CD14-positive monocyte (primary cell): ENCODE measurements at places on chromosomes 4 and X.

DNA sequence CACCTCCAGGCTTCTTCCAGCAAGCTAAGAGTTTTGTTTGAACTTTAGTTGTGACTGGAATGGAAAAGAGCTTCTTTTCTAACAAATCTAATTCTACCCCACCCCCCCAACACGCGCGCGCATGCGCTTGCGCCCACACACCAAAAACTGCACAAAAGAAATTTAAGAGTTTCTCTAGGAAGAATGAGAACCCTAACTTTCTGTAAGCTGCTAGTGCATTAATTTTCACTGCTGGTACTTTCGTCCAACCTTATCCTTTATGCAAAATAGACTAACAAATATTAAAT lies 9.0 kb upstream of the INTU start:
- peak overlapping the region; percentile 61 for H3K4me3 ChIP-seq
- H3K27ac ChIP-seq: no peak overlapping the region
- H3K4me1 ChIP-seq: peaks cover 16% of the 10 kb centered on the region
- H3K27me3 ChIP-seq: peaks cover 77% of the 10 kb centered on the region
- no peaks in the 10 kb centered on the region for H3K36me3 ChIP-seq

- no peaks in the 10 kb centered on the region for H3K27me3 ChIP-seq
- no peaks in the 10 kb centered on the region for H3K36me3 ChIP-seq
- H3K4me1 ChIP-seq: no peaks in the 10 kb centered on the region
- H3K4me3 ChIP-seq: no peak overlapping the region
- no peak overlapping the region for H3K27ac ChIP-seq
These were observed 131.4 kb upstream of the ADGRL3 start for GRCh38 chr4:61068745-61069144.

- DNase-seq: no peak
- no peaks in the 10 kb centered on the region for H3K4me1 ChIP-seq
- H3K4me3 ChIP-seq: no peak overlapping the region
- H3K27me3 ChIP-seq: no peaks in the 10 kb centered on the region
- H3K36me3 ChIP-seq: no peaks in the 10 kb centered on the region
- H3K27ac ChIP-seq: no peak overlapping the region
These were observed 63.1 kb downstream of the COX18 start for GRCh38 chr4:73006286-73006990.

DNA sequence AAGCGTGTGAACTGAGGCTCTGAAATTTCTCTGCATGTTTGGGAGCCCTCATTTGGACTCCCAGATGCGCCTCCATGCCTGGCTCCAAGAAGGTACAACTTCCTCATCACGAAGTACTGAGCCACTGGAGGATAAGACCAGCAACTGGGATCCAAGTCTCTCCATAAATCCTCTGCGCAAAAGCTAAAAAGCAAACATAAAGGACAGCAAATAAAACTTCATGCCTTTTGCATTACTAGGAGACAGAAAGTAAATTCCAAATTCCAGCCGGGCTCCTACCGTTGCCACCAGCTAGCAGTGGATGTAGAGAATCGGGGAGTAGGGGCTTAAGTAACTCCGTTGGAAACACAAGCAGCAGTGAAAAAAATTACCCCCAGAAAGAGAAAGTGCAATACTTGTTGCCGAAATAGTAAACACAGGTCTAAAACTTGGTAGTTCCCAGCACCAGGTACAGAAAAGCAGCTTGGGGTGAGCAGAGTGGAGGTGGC lies 477.1 kb upstream of the TENM3 start:
- no peak overlapping the region for H3K4me3 ChIP-seq
- no peaks in the 10 kb centered on the region for H3K36me3 ChIP-seq
- no peaks in the 10 kb centered on the region for H3K27me3 ChIP-seq
- DNase-seq: no peak
- no peak overlapping the region for H3K27ac ChIP-seq
- no peaks in the 10 kb centered on the region for H3K4me1 ChIP-seq

DNA sequence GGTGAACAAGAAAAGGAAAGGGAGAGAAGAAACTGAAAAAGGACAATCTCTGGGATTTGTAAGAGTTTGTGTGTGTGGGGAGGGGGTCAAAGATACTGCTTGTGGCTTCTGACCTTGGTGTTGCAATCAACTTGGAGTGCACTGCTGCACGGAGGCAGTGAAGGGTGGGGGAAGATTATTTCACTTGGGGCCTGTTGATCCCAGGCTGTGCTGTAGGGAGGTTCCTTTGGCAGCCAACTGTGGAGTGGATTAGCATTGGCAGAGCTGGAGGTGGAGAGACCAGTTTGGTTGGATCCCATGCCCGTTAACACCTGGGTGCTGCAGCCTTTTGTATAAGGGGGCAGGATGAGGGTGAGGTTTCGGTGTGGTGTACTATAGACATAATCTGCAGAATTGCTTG lies 38.2 kb downstream of the AFF1 start:
- H3K36me3 ChIP-seq: no peaks in the 10 kb centered on the region
- H3K4me1 ChIP-seq: peaks cover 42% of the 10 kb centered on the region
- H3K4me3 ChIP-seq: no peak overlapping the region
- no peak for DNase-seq

- DNase-seq: no peak
- no peaks in the 10 kb centered on the region for H3K27me3 ChIP-seq
- H3K4me3 ChIP-seq: no peak overlapping the region
These were observed 517.5 kb upstream of the GRIA3 start for GRCh38 chrX:122666601-122667000.

DNA sequence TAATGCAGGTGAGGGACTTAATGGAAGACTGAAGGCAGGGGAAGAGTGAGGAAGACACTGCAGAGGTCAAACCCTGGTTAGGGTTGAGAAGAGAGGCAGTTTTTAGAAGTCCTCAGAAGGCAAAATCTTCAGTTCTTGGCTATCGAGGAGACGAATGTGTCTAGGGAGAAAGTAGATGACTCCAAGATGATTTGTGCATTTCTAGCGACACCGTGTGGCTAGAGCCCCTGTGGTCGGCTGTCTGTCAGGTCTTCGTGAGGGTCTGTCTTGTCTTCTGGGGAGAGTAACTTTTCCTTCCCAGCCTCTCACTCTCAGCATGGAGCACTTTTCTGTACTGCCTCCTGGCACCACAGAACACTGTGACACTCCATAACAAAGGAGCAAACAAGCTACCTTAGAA lies 458.1 kb downstream of the STIM2 start:
- H3K27me3 ChIP-seq: no peaks in the 10 kb centered on the region
- peak overlapping the region; percentile 33 for H3K4me3 ChIP-seq
- H3K27ac ChIP-seq: no peak overlapping the region
- no peaks in the 10 kb centered on the region for H3K36me3 ChIP-seq
- H3K4me1 ChIP-seq: peaks cover 5% of the 10 kb centered on the region
- peak; percentile 7 for DNase-seq

- H3K27ac ChIP-seq: no peak overlapping the region
- H3K4me3 ChIP-seq: no peak overlapping the region
- H3K36me3 ChIP-seq: no peaks in the 10 kb centered on the region
- H3K4me1 ChIP-seq: no peaks in the 10 kb centered on the region
- H3K27me3 ChIP-seq: no peaks in the 10 kb centered on the region
These were observed 63.4 kb downstream of the HTRA3 start for GRCh38 chr4:8332891-8333331.

DNA sequence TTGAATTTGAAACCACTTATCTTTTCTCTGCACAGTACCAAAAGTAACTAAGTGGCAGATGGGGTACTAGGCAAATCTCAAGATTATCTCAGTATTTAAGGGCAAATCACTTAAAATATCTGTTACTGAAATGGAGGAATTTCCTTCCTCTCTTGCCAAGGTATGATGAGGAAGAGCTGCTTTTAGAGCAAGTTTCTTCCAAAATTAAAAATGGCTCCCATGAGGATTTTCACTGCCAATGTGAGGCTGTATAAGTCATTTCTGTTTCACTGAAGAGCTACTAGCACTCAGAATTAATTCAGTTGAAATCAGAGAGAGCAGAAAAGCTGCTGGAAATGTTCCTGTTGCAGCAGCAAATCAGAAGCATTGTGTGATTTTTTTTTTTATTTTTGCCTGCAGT lies 43.4 kb downstream of the GABRB1 start:
- H3K27me3 ChIP-seq: no peaks in the 10 kb centered on the region
- H3K4me3 ChIP-seq: no peak overlapping the region
- no peaks in the 10 kb centered on the region for H3K36me3 ChIP-seq
- no peak for DNase-seq
- H3K27ac ChIP-seq: no peak overlapping the region
- H3K4me1 ChIP-seq: no peaks in the 10 kb centered on the region

- DNase-seq: no peak
- H3K4me3 ChIP-seq: no peak overlapping the region
- H3K27ac ChIP-seq: no peak overlapping the region
- H3K4me1 ChIP-seq: no peaks in the 10 kb centered on the region
- H3K36me3 ChIP-seq: no peaks in the 10 kb centered on the region
- H3K27me3 ChIP-seq: no peaks in the 10 kb centered on the region
These were observed 61.9 kb downstream of the HOPX start for GRCh38 chr4:56619160-56619559.

- DNase-seq: no peak
- H3K4me3 ChIP-seq: no peak overlapping the region
- H3K36me3 ChIP-seq: no peaks in the 10 kb centered on the region
- H3K4me1 ChIP-seq: peaks cover 5% of the 10 kb centered on the region
- no peaks in the 10 kb centered on the region for H3K27me3 ChIP-seq
These were observed 245.3 kb downstream of the AFAP1 start for GRCh38 chr4:7694324-7694723.
